NCI-H1105 (cell line): ENCODE measurements at places on chromosomes 12 and 14.
A peak's percentile ranks its signal among the peaks of the same experiment; 100 is the strongest.

- no peak for DNase-seq
Observed at GRCh38 chr12:113782873-113783272, 183.3 kb downstream of the RBM19 start.

- DNase-seq = no peak
Observed at GRCh38 chr12:94762259-94762942, 112.0 kb upstream of the TMCC3 start.

DNA sequence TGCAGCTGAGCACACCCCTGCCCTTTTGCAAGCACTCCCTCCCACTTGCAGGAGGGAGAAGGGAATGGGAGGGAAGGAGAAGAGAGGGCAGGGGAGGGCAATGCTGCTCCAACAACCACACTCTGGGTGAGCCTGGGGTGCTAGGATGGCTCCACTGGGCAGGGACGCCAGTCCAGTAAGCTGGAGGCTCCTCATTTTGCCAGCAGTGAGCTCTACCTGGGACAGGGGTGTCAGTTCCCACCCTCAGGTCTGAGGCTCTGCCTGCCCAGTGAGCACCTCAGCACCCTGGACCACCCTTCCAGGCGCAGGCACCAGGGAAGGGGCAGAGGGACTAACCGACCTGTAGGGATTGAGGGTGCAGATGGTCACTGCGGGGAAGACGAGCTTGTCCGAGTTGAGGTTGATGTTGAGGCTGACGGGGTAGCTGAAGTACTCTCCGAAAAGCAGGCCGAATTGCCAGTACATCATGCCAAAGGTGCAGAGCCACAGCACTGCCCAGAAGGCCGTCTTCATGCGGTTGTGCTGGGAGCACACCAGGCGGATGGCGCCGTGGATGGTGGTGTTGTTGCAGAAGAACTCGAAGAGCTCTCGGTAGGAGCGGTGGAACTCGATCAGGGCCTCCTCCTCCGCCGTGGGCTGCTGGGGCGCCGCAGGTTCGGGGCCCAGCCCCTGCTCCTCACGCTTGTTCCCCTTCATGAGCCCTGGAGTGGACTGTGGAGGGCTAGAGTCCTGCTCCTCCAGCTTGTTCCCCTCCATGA lies 1.2 kb downstream of the SCNN1A start:
- no peak for DNase-seq

GRCh38 chr14:96519970-96520369 lies 17.8 kb downstream of the PAPOLA start:
- DNase-seq = no peak

GRCh38 chr12:86774841-86775388 lies 518.7 kb upstream of the MGAT4C start:
- no peak for DNase-seq

DNA sequence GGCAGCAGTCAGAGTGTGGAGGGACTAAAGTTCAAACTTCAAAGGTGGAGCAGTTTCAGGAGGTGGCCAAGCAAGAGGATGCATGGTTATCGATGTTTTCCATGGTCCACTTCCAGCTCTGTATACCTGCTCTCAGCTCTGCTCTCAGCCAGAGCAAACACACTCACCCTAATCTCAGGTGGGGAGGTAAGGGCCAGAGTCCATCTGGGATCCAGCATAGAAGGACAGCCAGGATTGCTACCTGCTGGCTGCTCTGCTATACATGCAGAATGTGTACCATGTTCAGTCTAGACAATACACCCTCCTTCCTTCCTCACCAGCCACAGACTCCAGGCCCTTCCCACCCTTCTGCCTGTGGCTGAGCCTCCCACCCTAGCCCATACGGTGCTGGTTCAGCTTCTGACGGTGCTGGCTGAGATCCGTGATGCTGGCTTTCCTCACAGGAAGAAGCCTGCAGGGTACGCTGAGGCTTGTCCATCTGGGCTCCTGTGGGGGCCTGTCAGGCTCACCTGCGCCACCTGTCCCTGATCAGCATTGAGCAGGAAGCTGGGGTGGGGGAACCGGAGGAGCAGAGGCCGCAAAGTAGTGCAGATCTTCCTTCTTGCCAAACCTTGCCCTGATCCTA lies 2.4 kb downstream of the CBLN3 start:
- no peak for DNase-seq

GRCh38 chr12:2795291-2796186 lies 769 bp downstream of the FKBP4 start:
- peak; percentile 77 for DNase-seq

DNA sequence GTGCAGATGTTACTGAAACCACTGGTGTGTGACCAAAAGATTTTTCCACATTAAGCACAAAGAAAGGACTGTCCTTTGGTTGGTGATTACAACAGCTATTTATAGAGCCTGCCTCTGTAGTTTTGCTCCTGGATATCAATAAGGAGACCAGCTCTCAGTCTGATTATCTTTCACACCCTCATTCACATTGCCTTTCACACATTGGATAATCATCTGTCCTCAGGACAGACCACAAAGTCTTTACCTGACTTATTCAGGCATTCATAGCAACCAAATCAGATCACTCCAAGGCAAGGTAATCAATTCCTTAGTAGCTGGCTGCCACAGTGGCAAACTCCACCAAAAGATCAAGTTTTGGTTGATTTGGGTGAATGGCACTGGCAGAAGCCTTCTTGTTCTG lies 59.6 kb upstream of the CPSF6 start:
- no peak for DNase-seq

GRCh38 chr12:112584266-112584722 lies 165.5 kb downstream of the PTPN11 start:
- no peak for DNase-seq

DNA sequence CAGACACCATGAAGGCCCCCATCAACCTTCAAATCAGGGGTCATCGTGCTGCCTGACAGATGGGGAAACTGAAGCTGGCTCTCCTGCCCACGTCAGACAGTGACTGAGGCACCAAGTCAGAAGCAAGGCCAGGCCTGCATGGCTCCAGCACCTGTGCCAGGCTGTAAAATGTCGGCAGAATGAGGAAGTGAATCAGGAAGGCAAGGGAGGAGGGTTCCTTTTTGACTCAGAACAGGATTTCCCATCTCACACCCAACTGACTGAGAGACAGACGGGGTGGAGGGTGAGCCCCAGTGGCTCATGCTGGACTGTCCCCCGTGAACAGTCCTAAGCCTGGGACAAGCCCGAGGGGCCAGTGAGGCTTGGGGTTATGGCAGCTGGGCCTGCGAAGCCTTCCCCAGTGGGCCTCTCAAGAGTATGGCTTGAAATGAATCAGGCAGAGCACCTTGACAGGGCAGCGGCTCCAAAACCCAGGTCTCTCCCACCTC lies 20.9 kb downstream of the SYNE3 start:
- DNase-seq = no peak

- DNase-seq = no peak
Observed at GRCh38 chr14:68834816-68835215, 41.9 kb upstream of the ZFP36L1 start.
